T-cell (primary cell): ENCODE measurements at places on chromosomes 1 and 21.

DNA sequence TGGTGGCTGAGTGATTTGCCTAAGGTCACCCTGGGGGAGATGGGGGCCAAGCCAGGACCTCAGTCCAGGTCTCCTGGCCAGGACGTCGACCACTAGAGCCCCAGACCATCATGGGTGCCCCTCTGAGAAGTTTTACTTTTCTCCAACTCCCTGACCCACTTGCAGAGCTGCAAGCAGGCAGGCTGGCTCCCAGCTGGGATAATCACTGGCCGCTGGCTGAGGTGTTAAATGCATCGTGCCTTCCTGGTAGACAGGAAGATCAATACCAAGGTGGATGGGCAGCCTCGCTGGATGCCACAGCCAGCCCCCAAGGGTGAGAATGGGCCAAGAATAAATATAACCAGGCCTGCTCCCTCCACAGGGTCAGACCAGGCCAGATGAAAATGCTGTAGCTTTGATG lies 106.2 kb downstream of the EPHB2 start:
- DNase-seq: no peak

DNA sequence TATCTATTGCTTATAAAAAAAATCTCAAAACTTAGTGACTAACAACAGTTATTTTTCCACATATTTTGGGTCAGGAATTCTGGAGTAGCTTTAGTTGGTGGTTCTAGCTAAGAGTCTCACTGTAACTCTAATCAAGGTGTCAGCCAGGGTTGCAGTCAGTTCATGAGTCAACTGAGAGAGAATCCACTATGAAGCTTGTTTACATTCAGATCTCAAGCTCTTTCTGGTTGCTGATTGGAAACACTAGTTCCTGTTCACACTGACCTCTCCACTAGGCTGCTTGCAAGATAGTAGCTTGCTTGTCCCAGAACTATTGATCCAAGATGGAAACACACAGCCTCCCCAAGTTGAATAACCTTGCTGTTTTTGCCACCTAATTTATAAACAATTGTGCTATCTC lies 1192.1 kb upstream of the B3GALT2 start:
- DNase-seq: no peak

DNA sequence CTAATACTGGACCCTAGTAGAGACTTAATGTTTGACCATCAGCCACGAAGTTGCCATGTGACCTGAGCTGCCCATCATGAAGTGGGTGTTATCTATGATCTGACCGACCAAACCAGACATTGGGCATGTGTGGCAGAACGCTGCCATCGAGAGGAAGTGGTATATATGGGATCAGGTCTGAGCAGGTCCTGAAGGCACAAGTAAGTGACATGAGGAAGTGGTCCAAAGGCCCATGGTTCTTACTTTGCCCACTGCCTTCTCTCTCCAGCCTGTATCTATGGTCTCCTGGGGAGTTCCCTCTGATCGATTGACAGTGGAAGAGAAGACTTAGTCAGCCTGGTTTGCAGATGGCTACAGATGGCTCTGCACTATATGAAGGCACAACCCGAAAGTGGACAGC lies 7.9 kb downstream of the SPSB1 start:
- no peak for DNase-seq

GRCh38 chr1:114334297-114334696 lies 176.7 kb downstream of the TRIM33 start:
- peak; percentile 32 for DNase-seq

DNA sequence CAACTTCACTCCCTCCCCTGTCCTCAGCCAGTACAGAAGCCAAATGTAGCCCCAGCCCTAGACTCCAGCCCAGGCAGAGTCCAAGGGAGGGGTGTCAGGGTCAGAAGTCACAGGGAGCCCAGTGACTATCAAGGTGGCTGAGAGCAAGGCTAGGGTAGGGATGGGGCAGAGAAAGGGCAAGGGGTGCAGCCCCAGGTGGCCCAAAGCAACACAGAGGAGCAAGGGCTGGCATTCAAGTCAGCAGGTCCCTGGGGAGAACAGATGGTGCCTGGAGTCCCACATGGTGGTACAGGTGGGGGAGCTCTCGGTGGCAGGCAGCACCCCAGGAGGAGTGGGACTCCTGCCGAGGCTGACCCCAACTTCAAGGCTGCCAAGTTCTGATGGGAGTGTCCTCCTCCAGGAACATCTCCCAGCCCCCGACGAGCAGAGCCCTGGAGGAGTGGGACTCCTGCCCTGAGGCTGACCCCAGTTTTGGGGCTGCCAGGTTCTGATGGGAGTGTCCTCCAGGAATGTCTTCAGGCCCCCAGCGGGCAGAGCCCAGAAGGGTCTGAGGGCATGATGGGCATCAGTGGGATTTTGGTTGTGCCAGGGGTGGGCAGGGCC lies 3.7 kb upstream of the DVL1 start:
- no peak for DNase-seq

GRCh38 chr1:8166406-8166805 lies 140.3 kb upstream of the ERRFI1 start:
- DNase-seq: no peak

DNA sequence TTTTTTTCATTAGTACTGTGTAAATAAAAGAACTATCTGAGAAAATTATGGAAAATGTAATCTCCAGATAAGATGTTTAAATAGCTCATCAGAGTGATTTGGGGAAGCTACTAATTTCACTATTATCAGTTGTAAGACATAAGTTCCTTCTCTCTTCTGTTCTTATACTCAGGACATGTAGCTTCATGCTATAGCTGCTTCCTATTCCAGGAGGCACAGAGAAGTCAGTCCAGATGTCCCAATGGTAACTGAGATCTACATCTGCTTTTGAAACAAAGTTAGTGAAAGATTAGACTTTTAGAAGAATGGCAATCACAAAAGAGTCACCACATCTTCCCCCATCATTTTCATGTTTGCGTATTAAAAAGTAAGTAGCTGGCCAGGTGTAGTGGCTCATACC lies 5.6 kb downstream of the MAP3K21 start:
- no peak for DNase-seq

DNA sequence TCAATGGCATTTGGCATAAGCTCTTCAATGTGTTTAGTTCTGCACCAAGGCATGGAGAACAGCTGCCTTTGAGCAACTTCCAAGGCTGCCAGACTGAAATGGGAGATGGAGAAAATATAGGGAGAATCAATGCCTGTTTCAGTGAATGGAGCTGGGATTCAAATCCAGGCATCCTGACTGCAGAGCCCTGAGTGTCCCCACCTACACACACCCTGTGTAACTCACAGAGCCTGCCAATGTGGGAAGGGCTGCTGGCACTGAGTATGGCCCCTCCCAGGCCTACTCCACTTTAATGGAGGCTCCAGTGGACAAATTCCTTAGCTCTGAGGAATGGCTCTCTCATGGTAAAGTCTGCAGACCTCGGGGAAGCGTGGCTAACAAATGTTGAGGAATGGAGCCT lies 145.6 kb upstream of the TNR start:
- no peak for DNase-seq

DNA sequence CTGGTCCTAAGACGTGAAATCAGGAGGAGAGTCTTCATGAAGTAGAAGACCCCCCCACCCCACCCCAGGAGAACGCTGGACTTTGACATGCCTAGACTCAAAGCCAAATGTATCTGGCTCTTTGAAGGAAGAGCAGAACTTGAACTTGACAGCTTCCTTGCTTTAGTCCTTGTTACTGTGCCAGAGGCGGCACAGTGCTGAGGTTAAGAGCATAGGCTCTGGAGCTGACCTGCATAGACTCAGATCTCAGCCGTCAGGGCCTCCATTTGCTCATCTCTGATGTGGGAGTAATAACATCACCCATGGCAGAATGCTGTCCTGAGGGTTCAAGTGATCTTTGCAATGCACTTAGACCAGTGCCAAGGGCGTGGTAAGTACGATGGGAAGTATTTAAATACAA lies 39.0 kb downstream of the COL6A1 start:
- DNase-seq: no peak

DNA sequence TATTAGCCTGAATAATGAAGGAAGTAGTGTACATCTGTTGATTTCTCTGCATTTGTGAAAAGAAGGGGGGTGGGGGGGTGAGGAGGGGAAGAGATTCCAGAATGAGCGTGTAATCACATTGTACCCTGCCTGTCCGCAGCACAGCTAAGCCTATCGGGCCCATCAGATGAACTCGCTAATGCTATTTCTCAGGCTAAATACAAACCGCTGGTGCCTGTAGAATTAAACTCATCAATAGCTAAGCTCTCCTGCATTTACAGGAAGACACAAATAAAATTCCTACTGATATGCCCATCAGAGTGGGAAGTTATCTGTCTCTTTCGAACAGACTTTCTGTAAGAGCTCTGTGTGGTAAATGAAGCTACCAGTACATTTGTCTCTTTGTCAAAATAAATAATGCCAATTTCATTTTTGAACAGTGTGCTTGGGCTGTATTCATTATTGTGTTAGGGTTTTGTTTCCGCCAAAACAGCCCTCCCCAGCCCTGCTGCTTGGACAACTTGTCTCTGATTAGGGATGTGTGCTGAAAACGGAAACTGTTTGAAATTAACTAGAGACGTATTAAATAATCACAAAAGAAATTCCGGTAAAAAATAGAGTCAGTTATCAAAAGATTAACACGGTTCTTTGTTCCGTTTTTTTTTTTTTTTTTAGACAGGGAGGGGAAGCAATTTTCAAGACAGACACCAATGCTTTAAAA lies 305.4 kb downstream of the TTLL7 start:
- no peak for DNase-seq

GRCh38 chr1:17553975-17554700 lies 14.6 kb downstream of the ARHGEF10L start:
- DNase-seq: no peak

GRCh38 chr1:220207411-220207810 lies 64.8 kb downstream of the RAB3GAP2 start:
- no peak for DNase-seq

DNA sequence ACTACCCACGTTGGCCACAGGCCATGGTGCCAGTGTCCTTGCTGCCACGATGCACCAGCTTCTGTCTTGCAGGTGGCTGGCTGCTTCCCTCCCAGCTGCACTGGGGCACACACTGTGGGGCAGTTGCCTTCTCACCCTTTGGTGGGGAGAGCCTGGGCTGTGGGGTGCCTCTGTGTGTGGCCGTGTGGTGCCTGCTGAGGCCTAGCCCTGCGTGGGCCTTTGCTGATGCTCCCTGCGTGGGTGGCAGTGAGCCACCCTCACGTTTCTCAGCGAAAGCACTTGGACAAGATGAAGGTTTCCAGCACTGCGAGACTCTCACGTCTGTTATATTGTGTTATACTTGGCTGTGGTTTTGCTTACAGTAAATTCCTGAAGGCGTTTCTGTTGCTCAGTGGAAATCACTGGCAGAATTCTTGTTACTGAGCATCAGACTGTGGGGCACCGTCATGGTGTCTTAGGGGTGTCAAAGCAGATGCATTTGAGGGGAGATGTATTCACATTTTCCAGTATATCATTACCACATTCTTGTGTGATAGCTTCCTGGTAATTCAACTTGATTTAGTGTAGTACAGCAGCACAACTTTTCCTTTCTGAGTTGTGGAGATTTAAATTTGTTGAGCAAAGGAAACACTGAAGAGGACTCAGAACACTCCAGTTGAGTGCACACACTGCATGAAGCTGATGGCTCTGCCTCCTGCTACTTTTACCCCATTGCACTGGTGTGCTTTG lies 124.7 kb downstream of the PCBP3 start:
- DNase-seq: no peak

DNA sequence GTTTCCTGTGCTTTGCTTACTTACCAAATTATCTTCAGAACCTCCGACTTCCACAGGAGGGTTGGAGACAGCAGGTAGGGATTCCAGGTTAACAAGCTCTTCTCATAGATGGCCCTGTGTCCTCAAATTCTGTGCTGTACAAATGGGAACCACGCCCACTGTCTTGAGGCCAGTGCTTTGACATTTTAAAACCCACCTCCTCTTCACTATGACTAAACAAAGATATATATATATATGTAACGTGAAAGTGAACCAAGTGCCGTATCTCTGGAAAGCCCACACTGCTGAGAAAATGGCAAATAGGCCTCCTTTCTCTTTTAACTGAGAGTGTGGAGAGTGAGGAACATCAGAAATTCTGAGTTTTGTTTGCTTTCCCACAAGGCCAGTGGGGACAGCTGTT lies 99.6 kb downstream of the ZBTB18 start:
- DNase-seq: no peak

- no peak for DNase-seq
These were observed 3.0 kb downstream of the VAMP4 start for GRCh38 chr1:171738911-171739310.

- DNase-seq: no peak
These were observed 1.9 kb downstream of the SLC6A9 start for GRCh38 chr1:44029260-44029910.

GRCh38 chr1:157240495-157241184 lies 102.4 kb upstream of the ETV3 start:
- no peak for DNase-seq
